DMS 273 treated with DMSO at 0.1 percent for 48 hours (cell line): ENCODE measurements at places on chromosomes 13 and 19.

DNA sequence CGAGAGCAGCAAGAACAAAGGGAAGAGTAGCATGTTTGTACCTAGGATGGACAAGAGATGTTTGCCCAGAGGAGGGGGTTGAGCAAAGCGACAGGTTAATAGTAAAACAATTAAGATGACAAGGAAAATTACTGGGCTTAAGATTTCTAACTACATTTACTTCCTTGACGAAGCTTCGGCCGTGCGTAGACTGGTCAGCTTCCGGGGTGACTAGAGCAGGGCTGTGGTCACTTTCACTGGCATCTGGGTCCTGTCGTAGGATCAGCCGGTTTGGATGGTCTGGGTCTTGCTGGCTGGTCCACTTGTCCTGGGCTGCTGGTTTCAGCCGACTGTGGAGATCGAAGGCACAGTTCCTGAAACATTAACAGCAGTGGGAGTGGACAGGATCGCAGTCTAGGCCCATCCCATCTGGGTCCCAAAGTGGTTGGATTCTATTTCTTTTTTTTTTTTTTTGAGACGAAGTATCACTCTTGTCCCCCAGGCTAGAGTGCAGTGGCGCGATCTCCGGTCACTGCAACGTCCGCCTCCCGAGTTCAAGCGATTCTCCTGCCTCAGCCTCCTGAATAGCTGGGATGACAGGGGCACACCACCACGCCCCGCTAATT lies 5.0 kb upstream of the BSG start:
- DNase-seq = no peak

DNA sequence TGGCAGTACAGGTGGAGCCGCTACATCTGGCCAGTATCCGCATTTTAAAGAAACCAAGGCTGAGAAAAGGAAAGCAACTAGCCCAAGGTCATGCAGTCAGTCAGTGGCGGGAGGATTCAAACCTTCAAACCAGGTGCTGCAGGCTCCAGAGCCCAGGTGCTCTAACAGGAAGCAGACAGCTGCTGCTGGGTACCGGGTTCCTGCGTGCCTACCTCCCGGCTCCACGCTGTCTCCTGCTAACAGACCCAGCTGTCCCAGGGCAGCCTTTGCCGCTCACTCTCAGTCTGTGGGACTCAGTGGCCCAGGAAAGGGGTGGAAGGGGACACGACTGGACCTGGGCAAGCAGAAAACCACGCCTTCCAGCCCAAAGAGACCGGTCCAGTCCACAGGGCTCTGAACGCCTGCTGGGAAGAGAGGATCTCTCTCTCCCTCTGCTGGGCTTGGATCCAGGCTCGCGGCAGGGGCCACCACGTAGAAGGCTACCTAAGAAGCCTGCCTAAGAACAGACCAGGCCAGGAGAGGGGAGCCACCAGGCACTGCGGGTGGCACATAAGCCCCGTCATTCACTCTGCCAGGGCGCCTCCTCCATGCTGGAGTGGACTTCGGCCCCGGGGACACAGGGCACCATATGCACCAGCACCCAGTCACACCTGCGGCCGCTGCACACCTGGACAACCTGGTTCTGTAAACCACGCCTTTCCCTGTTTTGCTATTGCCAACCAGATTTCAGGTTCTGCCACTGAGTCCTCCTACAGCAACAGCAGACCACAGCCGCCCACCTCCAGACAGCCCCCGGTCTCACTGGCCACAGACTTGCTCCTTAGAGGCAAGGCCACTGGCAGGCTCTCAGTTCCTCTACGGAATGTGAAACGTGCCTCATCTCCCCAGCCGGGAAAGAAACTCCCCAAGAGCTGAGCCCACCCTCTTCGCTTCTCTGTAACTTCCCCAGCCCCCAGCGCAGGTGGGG lies 4.6 kb downstream of the DAPK3 start:
- DNase-seq = no peak

DNA sequence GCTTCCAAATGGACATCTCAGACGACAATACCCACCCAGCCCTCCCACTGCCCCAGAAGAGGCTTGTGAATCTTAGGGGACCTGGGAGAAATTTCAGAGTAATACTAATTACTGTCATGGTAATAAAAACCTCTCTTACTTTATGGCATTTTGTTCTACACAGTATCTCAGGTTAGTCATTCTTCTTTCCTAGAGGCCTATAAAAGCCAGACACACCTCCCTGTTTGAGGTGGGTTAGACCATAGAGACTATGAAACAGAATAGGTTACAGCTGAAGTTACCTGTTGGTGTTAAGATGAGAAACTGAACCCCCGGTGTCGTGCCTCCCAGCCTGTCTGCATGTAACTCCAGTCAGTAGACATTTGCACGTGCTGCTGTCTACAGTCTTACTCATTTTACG lies 113.9 kb downstream of the SLC7A1 start:
- no peak for DNase-seq

- DNase-seq = no peak
These were observed 59.2 kb downstream of the GJA3 start for GRCh38 chr13:20101467-20102316.

- DNase-seq = no peak
These were observed 74.4 kb upstream of the FARP1 start for GRCh38 chr13:98068521-98068920.

DNA sequence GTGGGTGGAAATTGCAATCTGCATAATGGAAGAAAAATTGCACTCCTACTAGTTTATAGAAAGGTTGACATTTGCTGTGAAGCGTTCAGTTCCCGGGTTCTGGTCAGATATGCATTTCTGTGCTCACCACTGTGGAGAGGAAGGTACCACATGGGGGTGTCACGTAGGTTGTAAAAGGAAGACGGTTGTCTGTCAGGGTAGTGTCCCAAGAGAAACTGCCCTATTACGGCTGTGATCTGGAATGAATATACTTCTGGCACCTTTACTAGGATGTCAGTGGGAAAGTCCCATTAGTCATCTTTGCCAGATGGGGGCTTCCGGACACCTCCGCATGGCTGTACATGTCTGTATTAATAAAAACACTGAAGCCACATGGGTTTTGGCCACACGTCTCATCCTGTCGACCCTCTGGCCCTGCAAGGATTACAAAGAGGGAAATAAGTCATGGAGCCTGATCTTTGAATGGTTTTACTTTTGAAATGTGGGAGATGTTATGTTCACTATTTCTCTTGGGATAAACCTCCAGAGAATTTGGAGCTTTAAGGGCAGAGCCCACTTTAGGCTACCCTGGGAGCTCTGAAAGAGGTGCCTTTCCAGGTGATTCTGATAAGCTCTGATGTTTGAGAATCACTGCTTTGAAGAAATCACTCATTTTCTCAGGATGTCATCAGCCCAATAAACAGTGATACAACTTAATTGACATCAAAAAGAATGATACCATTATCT lies 133.9 kb downstream of the AKAP11 start:
- DNase-seq = no peak

- DNase-seq = no peak
These were observed 13.2 kb downstream of the PAF1 start for GRCh38 chr19:39377373-39378362.

DNA sequence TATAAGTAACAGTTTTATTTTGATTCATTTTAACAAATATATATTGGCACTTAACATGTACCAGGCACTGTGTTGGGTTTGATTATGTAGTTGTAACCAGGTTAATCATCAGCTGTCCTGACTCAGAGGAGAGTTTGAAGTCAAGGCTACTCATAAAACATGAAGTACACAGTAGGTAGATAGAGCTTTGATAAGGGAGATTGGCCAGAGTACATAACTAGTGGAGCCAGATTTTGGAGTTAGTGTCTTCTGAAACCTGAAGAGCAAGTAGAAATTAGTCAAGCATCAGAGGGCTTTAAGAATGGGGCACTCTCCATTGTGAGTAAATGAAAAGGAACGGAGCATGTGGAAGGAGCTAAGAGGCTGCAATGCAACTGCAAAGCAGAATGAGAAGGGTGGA lies 333.9 kb downstream of the RFC3 start:
- no peak for DNase-seq

- no peak for DNase-seq
These were observed 39.5 kb downstream of the MIPEP start for GRCh38 chr13:23849670-23850069.

DNA sequence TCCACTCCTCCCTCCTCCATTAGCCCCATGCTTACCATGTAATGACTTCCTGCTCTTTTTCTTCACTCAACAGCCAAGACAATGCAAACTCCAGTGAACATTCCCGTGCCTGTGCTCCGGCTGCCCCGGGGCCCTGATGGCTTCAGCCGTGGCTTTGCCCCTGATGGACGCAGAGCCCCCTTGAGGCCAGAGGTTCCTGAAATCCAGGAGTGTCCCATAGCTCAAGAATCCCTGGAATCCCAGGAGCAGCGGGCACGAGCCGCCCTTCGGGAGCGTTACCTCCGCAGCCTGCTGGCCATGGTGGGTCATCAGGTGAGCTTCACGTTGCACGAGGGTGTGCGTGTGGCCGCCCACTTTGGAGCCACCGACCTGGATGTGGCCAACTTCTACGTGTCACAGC lies 2.9 kb upstream of the PPP1R37 start:
- DNase-seq = no peak

- DNase-seq = no peak
These were observed 1019.5 kb downstream of the PCDH9 start for GRCh38 chr13:66210677-66211076.

GRCh38 chr19:7740682-7741054 lies 6.7 kb downstream of the CD209 start:
- DNase-seq = no peak

DNA sequence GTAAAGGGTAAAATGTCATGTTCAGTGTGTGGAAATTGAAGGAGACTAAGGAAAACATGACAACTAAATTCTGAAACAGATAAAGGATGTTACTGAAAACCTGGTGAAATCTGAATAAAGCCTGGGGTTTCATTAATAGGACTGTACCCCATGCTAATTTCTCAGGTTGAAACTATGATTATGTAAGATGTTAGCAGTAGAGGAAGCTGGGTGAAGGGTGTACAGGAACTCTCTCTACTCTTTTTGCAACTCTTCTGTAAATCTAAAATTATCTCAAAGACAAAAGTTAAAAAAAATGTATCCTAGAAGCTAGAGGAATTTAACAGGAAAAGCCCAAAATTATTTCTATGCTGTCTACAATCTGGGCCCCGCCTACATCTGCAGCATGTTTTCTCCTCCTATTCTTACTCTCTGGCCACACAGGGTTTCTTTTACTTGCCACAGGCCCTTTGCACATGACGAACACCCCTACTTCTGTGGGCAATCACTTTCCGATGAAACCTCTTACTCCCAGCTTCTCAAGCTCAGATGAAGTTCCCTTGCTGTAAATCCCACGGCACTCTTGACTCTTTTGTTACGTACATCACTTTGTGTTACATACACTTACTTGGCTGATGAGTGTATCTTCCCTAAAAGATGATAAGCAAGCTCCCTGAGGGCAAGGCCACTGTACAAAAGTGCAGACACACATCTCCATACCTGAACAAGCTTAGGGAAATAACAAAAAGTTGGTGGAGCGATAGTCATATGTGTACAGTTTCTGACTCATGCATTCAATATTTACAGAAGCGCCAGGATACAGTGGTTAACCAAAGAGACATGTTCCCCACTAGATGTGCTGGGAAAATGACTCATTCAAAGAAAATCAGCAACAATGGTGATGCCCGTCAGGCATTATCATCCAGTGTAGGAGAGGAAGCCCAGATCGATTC lies 32.6 kb downstream of the RUBCNL start:
- no peak for DNase-seq

- peak; percentile 38 for DNase-seq
These were observed 3.0 kb upstream of the TNNT1 start for GRCh38 chr19:55152017-55152416.
